ENCODE measurements at places on chromosomes 13 and 19.

DNA sequence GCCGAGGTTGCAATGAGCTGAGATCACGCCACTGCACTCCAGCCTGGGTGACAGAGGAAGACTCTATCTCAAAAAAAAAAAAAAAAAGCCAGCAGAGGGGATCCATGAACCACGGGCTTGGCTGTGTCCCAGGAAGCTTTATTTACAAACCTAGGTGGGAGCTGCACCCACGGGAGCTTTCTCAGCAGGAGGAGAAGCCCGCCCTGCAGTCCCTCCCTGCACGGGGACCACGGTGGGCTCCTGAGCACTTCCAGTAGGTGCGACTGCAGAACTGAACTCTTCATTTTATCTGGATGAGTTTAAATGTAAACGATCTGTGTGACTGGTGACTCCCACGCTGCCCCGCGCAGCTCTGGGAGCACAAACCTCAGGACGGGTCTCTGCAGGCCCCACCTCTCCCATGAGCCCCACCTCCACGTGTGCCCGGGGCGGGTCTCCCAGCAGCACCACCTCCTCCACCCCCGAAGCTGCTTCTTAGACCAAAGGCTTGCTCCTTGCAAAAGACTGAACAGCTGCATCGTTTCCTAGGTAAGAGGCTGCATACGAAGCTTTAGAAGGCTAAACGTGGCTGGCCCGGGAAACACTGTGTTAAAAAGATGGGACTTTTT, 66.4 kb downstream of the SPACA7 start:
- DNase-seq = no peak

DNA sequence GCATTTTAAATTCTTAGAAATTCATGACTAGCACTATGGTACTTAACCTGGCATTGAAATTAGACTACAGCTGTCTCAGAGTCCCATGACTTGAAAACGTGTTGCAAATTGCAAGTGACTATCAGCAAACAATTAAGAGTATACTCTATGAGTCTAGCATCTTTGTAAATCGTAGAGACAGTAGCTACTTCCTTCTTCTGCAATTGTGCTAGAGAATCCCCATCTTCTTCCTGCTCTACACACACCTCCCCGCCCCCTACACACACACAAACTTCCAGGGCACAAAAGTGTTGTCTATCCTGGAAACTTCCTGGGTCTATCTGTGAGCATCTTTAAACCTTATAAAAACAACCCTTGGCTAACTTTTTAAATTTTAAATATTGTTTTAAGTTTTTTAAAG, 35.2 kb upstream of the MIR17HG start:
- no peak for DNase-seq

DNA sequence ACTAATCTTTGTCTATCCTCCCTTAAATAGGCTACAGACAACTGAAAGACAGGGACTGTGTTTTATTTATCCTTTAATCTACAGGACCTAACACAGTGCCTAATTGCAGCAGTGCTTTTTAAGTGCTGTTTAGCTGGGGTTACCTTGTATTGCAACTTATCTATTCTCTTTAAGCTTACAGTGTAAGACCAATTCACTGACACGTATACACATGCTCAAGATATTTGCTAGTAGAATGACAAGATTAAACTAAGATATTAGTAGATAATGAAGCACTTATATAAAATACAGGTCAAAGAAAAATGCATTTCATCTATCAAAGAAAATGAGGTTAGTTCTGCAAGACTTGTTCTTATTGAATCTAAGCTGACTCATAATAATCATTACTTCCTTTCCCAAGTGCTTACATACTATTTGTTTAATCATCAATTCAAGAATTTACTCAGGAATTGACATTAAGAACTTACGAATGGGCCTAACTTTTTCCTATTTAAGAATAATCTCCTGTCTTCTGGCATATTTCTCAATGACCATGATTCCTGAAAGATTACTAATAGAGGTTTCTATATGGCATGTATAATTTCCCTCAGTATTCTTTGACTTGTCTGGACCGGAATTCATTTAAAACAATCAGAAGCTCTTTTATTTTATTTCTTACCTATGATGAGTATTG, 75.8 kb upstream of the MAB21L1 start:
- DNase-seq = no peak

- DNase-seq = no peak
Measured at GRCh38 chr13:77349365-77349764, 22.5 kb upstream of the MYCBP2 start.

- no peak for DNase-seq
Measured at GRCh38 chr13:33636243-33636642, 181.7 kb upstream of the RFC3 start.

DNA sequence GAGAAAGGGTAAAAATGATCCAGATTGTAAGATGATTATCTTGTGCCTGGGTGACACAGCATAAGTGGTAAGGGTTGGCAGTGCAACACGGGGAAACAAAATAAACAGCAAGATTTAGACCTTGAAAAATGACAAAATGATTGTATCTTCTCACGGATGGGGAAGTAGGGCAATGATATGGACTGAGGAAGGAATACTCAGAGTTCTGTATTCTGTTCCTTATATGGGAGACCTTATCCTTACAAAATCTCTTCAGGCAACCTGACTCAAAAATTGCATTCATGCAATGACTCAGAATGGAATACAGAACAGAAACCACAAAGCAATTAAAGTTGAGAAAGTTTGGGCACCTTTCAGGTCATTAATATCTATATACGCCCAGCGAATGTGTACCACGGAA, 149.0 kb downstream of the HS6ST3 start:
- DNase-seq = no peak

DNA sequence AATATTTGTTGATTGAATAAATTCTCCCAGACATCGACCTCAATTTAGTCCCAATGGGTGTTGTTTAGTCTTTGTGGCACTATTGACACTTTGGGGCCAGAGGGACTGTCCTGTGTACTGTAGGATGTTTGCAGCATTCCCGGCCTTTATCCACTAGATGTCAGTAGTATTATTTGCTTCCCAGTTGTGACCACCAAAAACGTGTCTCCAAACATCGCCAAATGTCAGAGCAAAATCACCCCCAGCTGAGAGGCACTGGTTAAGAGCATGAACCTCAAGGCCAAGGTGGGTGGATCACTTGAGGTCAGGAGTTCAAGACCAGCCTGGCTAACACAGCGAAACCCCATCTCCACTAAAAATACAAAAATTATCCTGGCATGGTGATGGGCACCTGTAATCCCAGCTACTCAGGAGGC, 15.4 kb downstream of the NLRP12 start:
- DNase-seq = no peak

- DNase-seq = no peak
Measured at GRCh38 chr13:60418954-60419353, 21.9 kb downstream of the TDRD3 start.

GRCh38 chr19:5832061-5832460, 7.4 kb downstream of the FUT6 start:
- DNase-seq = no peak

DNA sequence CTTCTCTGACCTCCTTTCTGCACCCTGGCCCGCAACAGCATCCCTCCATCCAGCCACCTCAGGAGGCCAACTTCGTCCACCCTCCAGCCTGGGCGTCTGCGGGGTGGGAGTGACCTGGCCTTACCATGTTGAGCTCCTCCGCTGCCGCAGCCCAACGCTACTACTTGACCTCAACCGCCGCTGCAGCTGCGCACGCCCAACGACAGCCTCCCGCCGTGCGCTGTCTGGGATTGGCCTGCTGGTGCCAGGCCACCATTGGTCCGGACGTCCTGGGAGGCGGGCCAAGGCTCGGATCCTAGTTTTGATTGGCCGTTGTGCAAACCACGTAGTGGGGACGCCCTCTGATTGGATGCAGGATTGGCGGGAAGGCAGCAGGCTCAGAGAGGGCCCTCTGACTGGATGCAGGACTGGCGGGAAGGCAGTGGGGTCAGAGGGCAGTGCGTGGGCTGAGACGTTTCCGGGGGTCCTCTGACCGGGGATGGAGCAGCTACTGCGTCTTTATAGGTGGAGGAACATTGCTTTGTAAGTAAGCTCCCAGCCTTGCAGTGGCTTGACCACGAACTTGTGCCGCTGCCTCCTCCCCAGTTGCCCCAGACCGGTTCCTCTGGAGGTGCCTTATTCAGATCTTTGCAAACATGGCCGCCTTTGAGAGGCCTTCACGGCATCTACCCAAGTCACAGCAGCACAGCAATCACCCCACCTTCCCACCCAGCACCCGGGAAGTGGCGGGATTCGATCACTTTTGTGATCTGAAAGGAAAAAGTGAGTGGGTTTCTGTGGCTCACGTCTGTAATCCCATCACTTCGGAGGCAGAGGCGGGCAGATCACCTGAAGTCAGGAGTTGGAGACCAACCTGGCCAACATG, at the start of gene TUBA3C:
TUBA3C (minus strand) TSS at position 204 of the 865 bp plus-strand sequence; CDS start at position 127, 77 bp downstream.
- no peak for DNase-seq

GRCh38 chr19:5751709-5752108, 31.3 kb downstream of the CATSPERD start:
- DNase-seq = no peak

GRCh38 chr19:23527797-23528196, 132.5 kb upstream of the ZNF91 start:
- DNase-seq = no peak

DNA sequence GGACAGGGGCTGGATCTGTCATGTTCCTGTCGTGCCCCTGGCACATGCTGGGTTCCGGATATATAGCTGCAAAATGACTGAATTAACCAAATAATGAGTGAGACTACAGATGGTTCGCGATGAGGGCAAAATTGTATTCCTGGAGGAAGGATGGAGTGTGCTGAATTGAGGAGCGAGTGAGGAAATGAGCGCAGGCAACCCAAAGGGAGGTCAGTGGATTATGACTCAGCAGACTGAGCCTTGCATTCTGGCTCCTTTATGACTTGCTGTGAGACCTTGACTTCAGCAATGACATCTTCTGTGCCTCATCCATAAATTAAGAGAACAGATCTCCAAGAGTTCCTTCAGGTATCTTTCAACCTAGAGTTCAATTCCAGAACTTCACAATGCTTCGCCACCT, 115.0 kb upstream of the CLDN10 start:
- no peak for DNase-seq

- no peak for DNase-seq
Measured at GRCh38 chr19:37074819-37075362, 3.3 kb upstream of the ZNF420 start.

- DNase-seq = no peak
Measured at GRCh38 chr19:35845215-35846037, 6.9 kb downstream of the NPHS1 start.

DNA sequence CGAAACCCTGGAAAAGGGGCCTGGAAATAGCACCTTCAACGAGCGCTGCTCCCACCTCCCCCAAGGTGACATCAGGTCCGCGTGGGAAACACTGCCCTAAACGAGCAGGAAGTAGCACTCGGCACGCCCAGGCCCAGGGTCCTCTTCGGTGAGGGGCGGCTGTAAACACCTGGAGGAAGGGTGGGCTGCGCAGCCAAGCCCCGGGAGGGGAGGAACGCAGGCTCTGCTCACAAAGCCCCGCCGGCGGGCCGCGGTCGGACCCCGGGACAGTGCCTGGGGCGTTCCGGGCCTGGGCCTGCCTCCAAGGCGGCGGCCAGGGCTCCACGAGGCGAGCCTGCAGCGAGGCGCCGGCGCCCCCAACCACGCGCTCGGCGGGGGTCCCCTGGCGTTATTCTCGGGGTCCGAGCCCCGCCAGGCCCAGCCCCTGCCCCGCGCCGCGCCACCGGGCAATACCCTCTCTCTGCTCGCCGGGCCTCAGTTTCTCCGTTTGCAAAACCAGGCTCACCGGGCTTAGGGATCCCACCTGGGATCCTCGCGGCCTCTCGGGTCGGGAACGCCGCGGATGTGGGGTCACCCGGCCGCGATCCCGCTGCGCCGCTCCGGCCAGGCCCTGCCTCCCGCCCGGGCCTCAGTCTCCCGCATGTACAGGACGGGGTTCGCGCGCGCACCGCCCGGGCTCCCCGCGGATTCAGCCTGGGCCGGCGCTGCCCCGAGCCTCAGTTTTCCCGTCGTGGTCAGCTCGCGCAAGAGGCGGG, 630 bp downstream of the RNF126 start:
- DNase-seq = no peak

DNA sequence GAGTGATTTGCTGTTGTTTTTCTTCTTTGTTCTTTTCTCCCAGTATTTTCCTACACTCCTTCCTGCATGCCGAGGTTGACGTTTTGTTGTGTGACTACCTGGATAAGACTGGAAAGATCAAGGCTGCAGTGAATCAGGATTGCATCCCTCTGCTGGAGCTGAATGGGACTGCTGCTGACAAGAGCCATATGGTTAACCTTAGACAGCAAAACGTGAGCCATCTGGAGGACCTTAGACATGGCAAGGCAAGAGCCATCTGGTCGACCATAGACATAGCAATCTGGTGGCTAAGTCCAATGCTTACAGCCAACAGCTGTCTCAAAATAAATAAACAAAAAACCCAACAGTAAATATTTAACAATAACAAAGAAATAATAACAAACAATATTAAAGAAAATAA, 42.6 kb upstream of the ZNF91 start:
- DNase-seq = no peak

- no peak for DNase-seq
Measured at GRCh38 chr13:110684388-110685056, 21.4 kb downstream of the CARS2 start.

GRCh38 chr19:18233224-18233825, 7.1 kb upstream of the PDE4C start:
- DNase-seq = peak; percentile 32
